ENCODE measurements at places on chromosomes 13 and 19. TPM values are rescaled to one million over a fixed set of nuclear protein-coding genes. Genes with fewer than 3 reads are reported as not detected.

- peak; percentile 56 for DNase-seq
- peaks cover 29% of the 10 kb centered on the region for H3K4me1 ChIP-seq
- peak overlapping the region; percentile 55 for H3K4me3 ChIP-seq
Observed at GRCh38 chr19:51702825-51703574, 9.9 kb downstream of the SPACA6 start.

DNA sequence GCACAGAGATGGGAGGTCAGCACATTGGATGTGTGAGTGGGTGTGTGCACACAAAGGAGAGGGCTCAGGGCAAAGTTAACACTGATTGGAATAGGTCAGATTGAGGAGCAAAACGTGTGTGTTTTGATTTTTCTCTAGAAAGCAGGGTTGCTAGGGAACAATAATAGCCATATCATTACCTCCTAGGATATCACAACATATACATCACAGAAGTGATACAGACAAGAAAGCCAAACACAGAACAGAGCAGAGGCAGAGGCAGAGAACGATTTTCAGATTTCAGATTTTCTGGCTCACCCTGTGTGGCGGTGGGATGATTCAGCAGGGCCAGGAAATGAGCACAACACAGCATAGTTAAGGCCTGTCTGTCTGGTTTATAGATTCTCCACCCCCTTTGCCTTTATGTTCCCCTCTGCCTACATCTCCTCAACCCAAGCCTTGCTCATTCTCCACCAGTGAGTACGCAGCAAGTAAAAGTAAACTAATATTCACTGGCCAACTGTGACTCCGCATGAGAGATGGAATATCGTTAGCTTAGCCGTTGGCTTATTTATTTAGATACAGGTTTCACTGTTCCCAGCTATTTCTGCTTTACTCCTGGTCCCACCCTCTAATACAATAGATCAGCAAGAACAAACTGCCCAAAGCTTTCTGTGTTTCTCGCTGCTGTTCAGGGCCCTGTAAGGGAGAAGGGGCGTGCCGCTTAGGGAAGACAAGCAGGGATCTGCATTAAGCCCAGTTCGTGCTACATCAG lies 182.7 kb upstream of the TSC22D1 start:
- DNase-seq = peak; percentile 41
- no peaks in the 10 kb centered on the region for H3K36me3 ChIP-seq
- H3K4me3 ChIP-seq = no peak overlapping the region
- no peaks in the 10 kb centered on the region for H3K27me3 ChIP-seq
- H3K4me1 ChIP-seq = peaks cover 31% of the 10 kb centered on the region

DNA sequence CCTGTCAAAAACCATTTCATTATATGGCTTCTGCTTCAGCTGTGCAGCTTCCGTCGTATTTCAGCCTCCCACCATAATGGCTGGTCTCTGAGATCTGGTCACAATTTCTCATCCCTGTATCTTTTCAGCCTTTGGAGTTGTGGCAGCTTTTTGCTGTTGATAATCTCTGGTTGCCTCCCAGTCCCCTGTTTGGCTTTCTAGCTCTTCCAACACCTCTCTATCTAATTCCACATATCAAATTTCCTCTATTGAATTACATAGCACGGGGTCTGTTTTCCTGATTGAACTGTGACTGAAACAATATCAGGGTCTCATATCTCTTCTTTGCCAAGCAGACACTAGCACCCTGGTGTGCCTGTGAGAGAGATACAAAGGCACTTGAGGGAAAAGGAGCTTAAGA lies 222.1 kb upstream of the OBI1 start:
- no peak overlapping the region for H3K27ac ChIP-seq
- H3K36me3 ChIP-seq = no peaks in the 10 kb centered on the region
- DNase-seq = no peak
- no peaks in the 10 kb centered on the region for H3K27me3 ChIP-seq
- H3K4me3 ChIP-seq = no peak overlapping the region

GRCh38 chr19:17599780-17600179 lies 44.3 kb downstream of the COLGALT1 start:
- no peak overlapping the region for H3K27ac ChIP-seq
- no peaks in the 10 kb centered on the region for H3K36me3 ChIP-seq
- H3K4me3 ChIP-seq = no peak overlapping the region
- H3K4me1 ChIP-seq = no peaks in the 10 kb centered on the region
- DNase-seq = no peak
- peaks cover 18% of the 10 kb centered on the region for H3K27me3 ChIP-seq

DNA sequence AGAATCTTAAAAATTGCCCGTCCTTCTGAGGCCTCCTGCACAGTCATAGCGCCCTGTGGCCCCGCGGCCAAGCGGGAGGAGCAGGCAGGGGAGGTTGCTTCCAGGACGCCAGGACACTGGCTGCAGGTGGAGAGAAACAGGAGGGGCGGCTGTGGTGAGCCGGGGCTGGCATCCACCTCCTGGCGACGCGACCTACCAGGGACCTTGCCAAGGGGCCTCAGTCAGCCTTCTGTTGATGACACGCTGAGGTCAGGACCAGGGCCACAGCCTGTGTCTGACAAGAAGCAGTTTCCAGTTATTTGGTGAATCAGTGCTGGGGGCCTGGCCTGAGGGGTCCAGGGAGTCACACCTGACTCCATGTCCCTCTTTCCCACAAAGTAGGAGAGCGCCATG lies 13.3 kb upstream of the MKNK2 start:
- peaks cover 56% of the 10 kb centered on the region for H3K4me1 ChIP-seq
- H3K4me3 ChIP-seq = no peak overlapping the region
- H3K27me3 ChIP-seq = no peaks in the 10 kb centered on the region
- H3K27ac ChIP-seq = peak overlapping the region; percentile 75
- peak; percentile 30 for DNase-seq
- no peaks in the 10 kb centered on the region for H3K36me3 ChIP-seq

DNA sequence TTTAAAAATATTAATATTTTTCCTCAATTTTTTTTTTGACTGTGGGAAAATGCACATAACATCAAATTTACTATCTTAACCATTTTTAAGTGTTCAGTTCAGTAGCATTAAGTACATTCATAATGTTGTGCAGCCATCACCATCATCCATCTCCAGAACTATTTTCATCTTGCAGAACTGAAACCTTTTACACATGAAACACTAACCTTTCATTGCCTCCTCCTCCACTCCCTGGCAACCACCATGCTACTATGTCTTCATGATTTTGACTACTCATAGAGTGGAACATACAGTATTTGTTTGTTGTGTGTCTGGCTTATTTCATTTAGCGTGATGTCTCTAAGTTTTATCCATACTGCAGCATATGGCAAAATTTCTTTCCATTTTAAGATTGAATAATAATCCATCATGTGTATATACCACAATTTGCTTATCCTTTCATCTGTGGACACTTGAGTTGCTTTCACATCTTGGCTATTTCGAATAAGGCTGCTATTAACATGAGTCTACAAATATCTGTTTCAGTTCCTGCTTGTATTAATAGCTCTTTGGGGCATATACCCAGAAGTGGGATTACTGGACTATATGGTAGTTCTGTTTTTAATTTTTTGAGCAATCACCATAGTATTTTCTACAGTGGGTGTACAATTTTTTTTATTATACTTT lies 376.4 kb downstream of the MTUS2 start:
- DNase-seq = no peak
- no peaks in the 10 kb centered on the region for H3K27me3 ChIP-seq
- no peaks in the 10 kb centered on the region for H3K4me1 ChIP-seq
- no peaks in the 10 kb centered on the region for H3K36me3 ChIP-seq
- H3K27ac ChIP-seq = no peak overlapping the region
- no peak overlapping the region for H3K4me3 ChIP-seq

GRCh38 chr13:99159331-99160061 lies 41.2 kb upstream of the UBAC2 start:
- H3K36me3 ChIP-seq = no peaks in the 10 kb centered on the region
- H3K4me1 ChIP-seq = no peaks in the 10 kb centered on the region
- H3K27ac ChIP-seq = no peak overlapping the region

SPRY2 gene
- 29.4 TPM for total RNA-seq
